Natural killer cell treated with Interleukin-12 subunit alpha and Interleukin-12 subunit beta and Interleukin-15 and Interleukin-18, amount 100 ng/mL, for 72 hours (primary cell): ENCODE measurements at places on chromosomes 7 and 10. TPM values are rescaled to one million over a fixed set of nuclear protein-coding genes. Genes with fewer than 3 reads are reported as not detected.

Gene PKD1L1
- 0.31 TPM for total RNA-seq

Gene GDF10
- not detected for total RNA-seq

Gene SPDYE6
- not detected for total RNA-seq

Gene TMEM178B
- 9.0 TPM for total RNA-seq

Gene PCLO
- total RNA-seq: not detected

Gene AGBL3
- total RNA-seq: 2.8 TPM

Gene PDK4
- 0.33 TPM for total RNA-seq

Gene ANKRD7
- not detected for total RNA-seq

Gene SFTPA1
- total RNA-seq: not detected

Gene ENKUR
- total RNA-seq: not detected

Gene ZNF722
- total RNA-seq: not detected

Gene MGMT
- 14.3 TPM for total RNA-seq

Gene PAPOLB
- 0.10 TPM for total RNA-seq
